NCI-H1092 treated with DMSO at 0.1 percent for 48 hours (cell line): ENCODE measurements at places on chromosomes 6 and 20.

DNA sequence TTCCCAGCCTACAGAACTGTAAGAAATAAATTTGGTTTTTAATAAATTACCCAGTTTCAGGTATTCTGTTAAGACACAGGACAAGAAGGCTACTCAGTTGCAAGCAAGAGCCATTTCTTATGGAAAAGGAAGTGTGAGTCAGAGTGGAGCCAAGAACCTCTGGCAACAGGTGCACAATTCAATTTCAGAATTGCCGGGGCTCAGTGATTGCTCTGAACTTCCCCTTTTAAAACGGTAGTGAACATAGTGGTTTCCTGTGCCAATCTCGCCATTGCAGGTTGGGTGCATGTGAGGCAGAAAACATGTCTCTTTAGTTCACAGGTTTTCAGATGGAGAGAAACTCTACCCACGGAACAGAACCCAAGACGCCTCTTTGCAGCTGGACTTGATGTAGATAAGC lies 16.4 kb downstream of the PIGT start:
- no peak for DNase-seq

GRCh38 chr6:108877046-108877751 lies 29.0 kb downstream of the ARMC2 start:
- no peak for DNase-seq

DNA sequence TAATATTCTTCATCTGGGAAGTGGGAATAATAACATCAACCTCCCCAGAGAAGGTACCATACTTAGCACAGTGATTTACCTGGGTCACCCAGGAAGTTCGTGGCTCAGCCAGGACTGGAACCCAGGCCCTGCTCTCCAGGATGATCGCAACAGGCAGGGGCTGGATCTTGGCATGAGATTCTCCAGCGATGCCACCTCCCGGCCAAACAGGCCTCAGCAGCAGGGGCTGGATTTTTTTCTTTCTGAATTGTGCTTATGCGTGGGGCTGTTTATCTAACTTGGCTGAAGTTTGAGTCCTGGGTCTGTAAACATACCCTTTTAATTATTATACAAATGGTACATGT lies 129.5 kb upstream of the PTPN1 start:
- peak; percentile 14 for DNase-seq

GRCh38 chr6:21335591-21335990 lies 258.0 kb upstream of the SOX4 start:
- DNase-seq = no peak

GRCh38 chr6:14921170-14921569 lies 324.7 kb upstream of the JARID2 start:
- no peak for DNase-seq

- DNase-seq = no peak
These were observed 487.4 kb downstream of the TENT5A start for GRCh38 chr6:81265106-81265505.

- DNase-seq = no peak
These were observed 476.2 kb upstream of the POU3F2 start for GRCh38 chr6:98358173-98358572.

DNA sequence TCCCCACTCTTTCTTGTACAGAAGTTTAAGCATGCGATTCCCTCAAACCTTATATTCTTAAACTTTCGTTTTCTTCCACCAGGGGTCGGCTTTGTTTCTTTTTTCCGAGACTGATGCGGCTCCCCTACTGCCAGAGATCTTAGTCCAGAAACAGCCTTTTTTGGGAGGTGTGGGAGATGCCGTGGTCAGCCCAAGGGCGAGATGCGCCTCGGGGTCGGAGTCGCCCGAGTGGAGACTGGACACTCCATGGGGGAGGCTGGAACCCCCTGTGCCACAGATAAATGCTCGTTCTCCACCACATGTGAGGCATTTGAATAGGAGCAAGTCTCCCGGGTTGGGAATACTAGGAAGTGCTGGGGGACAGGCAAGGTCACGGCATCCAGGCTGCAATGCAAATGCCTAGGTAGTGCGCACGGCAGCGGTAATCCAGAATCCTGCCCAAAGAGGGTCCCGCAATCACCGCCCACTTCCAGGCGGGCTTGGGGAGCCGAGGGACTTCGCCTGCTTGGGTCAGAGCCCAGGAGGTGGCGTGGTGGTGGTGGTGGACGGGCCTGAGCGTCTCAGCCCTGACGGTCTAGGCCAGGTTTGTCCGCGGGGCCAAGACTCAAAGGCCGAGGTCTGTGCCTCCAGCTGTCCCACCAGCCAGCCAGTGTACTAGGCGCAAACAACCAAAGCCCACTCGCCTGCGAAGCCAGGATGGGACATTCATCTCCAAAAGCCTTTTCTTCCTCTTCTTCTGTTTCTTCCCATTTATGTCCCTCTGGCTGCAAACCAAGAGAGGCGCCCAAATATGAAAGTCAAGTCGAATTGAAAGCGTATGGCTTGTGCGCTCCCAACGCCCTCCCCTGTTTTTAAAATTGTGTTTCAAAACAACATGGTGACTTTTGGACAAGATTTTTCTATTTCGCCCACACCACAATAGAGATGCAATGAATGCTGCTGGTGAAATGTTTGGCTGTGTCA lies 39.3 kb upstream of the OSTM1 start:
- peak; percentile 6 for DNase-seq

- DNase-seq = peak; percentile 36
These were observed 79.9 kb downstream of the CEBPB start for GRCh38 chr20:50270569-50270968.

DNA sequence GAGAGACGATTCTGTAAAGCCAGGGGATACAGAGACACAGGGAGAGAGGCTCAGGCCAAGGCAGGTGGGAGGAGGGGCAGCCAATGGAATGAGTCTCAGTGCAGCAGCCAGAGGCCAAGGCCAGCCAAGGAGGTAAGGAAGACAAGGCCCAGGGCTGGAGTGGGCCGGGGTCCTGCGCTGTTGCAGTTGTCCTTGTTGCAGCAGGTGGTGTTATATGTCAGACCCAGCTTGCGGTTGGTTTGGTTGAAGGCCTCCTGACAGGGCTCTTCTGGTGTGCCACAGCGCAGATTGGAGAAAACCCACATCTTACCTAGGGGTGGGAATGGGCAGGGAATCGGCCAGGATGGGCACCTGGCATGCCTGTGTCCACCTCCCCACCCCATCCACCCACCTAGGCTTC lies 2.5 kb downstream of the LY6G6C start:
- DNase-seq = no peak

DNA sequence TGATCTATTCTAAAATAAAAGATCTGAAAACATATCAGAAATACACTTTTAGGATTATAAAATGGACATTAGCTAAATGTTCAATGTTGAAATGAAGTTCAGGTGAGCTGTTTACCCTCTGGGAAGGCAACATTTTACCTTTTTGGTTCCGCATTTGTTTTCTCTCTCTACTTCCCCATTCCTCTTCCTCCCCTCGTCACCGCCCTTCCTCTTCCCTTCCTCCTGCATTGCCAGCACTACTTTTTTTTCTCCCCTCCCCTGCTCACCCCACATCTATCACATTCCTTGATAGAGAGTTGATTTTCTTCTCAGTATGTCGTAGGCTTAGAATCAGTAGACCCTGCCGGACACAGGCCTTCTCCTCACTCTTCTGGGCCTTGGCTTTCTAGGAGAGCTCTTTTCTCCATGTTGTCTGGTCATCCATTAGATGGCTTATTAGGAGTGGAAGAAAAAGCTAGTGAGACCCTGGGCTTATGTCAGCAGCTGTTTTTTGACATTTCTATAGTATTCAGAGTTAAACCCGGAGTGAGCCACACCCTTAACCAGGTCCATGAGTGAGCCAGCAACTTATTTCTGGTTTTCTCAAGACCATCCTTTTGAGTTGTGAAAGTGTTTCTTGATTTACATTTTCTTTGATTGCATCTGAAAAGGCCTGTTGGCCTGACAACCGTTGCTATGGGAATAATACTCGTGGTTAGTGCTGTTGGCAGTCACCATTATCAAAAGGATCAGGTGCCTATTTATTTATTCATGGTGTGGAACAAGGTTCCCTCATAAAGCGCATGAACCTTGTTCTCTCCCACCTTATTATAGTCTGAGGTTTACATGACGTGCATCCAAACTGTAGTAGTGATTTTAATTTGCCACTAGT lies 90.9 kb downstream of the DTD1 start:
- DNase-seq = peak; percentile 85

- no peak for DNase-seq
These were observed 18.5 kb upstream of the CDH4 start for GRCh38 chr20:61233590-61233989.

DNA sequence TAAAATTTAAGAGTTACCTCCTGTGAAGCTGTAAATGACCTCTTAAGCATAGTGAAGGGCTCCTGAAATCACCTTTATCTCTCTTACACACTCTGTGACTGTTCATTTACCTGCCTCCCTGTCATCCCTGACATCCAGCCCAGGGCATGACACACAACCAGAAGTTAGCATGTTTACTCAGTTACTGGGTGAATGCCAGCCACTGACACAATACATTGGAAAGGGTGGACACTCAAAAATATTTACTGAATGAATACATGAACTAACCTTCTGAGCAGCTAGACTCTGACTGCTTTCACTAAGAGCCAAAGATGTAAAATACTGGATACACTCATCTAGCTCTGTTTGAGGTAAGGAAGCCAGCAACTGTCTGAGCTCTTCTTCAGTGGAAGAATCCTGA lies 25.3 kb downstream of the SERAC1 start:
- DNase-seq = no peak

DNA sequence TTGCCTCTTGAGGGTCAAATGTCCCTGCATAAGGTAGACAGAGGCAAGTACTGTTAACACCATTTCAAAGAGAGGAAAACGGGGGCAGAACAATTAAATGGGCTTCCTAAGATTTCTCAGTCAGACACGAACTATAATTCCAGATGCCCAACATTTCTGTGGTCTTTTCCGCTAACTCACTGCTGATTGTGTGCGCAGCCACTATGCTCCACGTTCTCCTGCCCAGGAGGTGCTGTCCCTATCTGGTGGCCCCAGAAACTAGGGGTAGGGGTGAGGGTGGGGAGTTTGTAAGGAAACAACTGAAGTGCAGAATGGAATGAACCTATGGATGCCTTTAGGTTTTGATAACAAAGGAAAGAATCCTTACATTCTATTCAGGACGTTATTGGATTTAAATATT lies 86.1 kb upstream of the BACH2 start:
- DNase-seq = no peak

GRCh38 chr6:145347216-145347615 lies 388.1 kb downstream of the EPM2A start:
- DNase-seq = no peak

DNA sequence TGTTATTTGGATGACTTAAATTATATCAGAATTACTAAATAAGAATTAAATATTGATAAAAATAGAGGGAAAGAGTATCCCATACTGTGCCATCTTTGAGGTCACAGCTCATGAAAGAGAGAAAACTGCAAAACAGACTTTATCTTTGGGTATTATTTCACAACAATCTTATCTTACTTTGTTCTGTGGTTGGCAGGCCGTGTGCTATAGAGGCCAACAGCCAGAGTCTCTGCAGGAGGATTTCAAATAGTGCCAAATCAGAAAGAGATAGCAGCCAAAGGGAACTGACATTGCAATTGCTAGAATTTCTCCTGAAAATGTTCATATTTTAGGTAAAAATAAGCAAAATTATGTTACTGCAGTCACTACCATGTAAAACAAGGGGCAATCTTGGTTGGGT lies 354.2 kb downstream of the GRIK2 start:
- no peak for DNase-seq

- DNase-seq = no peak
These were observed 80.6 kb upstream of the PAK5 start for GRCh38 chr20:9919271-9920014.

GRCh38 chr6:105164418-105164817 lies 15.4 kb downstream of the POPDC3 start:
- no peak for DNase-seq

- DNase-seq = no peak
These were observed 411.0 kb downstream of the SYNE1 start for GRCh38 chr6:152226119-152226518.

DNA sequence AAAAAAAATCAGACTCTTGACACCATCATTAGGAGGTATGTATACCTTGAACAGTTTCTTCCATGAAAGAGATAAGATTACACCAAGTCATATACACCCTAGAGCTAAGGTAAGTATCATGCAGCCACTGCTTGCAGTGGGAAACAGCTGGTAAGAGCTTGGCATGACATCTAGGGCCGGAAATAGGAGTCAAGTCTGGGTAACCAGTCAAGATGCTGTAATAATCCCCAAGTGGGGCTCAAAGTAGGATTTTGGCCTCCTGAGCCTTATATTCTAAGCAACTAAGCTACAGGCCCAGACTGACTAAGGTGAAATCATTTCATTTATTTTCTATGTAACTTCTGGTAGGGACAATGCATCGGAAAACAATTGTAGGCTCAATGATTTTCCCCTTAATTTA lies 23.9 kb downstream of the TRERF1 start:
- DNase-seq = no peak

DNA sequence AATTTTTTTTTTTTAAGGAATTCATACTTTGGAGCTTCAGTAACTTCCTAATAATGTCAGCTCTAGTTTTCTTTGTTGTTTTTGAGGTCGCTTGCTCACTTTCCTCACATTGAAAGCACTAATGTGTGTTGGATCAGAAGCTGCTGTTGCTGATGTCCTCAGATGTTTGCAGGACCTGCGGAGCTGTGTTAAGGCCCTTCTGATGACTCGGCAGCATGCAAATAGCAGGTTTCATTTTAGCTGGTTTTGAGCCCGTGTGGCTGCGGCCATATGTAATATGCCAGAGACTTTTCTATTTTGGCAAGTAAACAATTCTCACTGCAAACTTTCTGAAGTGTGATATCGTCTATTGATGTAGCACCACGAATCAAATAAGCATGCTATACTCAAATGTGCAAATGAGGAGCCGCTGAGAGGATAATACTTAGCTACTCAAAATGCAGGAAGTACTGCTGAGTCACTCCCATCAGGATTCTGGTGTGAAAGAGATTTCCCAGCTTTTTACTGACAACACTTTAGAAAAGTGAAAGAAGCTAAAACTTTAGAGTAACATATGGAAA lies 187.8 kb downstream of the SASH1 start:
- DNase-seq = no peak

DNA sequence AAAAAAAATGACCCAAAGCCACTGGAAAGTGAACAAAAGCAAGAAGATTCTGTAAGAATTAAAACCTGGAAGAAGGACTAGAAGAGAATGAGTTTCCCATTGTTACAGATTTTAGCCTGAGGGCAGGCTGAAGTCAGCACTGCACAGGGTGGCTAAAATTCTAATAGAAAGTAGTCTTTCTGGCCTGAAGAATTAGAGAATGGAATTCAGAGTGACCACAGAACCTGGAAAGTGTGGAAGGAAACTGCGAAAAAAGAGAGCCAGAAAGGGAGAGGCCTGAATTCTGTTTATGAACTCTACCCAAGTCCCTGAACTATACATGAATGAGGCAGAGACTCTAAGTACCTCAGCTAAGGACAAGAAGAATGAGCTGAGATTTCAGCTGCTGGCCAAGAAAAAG lies 38.9 kb upstream of the FILIP1 start:
- no peak for DNase-seq

- no peak for DNase-seq
These were observed 5.4 kb downstream of the SERINC3 start for GRCh38 chr20:44516491-44516890.

GRCh38 chr6:6781172-6781872 lies 192.8 kb downstream of the LY86 start:
- DNase-seq = no peak

GRCh38 chr6:117494283-117494682 lies 11.8 kb downstream of the DCBLD1 start:
- no peak for DNase-seq
